ENCODE measurements at places on chromosomes 4 and X. TPM values are rescaled to one million over a fixed set of nuclear protein-coding genes. Genes with fewer than 3 reads are reported as not detected.

DNA sequence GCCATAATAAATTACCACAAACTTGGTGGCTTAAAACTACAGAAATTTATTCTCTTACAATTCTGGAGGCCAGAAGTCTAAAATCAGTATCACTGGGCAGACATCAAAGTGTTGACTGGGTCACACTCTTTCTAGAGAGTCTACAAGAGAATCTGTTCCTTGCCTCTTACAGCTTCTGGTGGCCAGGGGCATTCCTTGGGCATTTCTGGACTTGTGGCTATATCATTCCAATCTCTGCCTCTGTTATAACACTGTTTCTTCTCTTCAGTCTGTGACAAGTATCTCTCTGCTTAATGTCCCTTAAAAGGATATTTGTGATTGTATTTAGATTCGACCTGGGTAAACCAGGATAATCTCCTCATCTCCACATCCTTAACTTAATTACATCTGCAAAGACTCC lies 207.3 kb upstream of the DCAF8L1 start:
- H3K27me3 ChIP-seq = no peaks in the 10 kb centered on the region
- no peak for DNase-seq
- no peak overlapping the region for H3K4me3 ChIP-seq
- no peak overlapping the region for H3K27ac ChIP-seq
- no peaks in the 10 kb centered on the region for H3K36me3 ChIP-seq

- H3K27ac ChIP-seq = no peak overlapping the region
- no peak overlapping the region for H3K4me3 ChIP-seq
- H3K4me1 ChIP-seq = no peaks in the 10 kb centered on the region
Observed at GRCh38 chr4:124745985-124746801, 33.7 kb upstream of the ANKRD50 start.

DNA sequence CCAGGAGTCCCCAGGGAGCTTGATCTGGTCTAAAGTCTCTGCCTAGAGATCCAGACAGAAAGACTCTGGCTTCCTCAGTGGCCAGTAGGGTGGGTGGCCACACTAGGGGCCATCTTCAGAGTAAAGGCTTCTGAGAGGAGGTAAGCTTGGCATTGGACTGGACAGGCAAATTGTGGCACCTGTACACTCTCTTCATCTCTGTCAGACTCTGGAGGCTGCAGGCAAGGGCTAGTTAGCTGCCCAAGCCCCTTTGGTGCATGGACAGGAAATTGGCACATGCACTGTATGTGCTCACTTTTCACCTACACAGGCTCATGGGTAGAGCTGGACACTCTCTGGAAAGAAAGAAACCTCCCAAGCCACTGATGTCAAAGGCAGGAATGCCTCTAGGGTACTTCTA lies 142.8 kb downstream of the PJA1 start:
- H3K4me1 ChIP-seq = no peaks in the 10 kb centered on the region
- H3K27me3 ChIP-seq = no peaks in the 10 kb centered on the region
- no peak overlapping the region for H3K27ac ChIP-seq
- H3K36me3 ChIP-seq = no peaks in the 10 kb centered on the region

- no peak overlapping the region for H3K27ac ChIP-seq
- no peaks in the 10 kb centered on the region for H3K27me3 ChIP-seq
- DNase-seq = no peak
- no peaks in the 10 kb centered on the region for H3K36me3 ChIP-seq
- H3K4me3 ChIP-seq = no peak overlapping the region
Observed at GRCh38 chr4:181432335-181432734, 810.9 kb upstream of the TENM3 start.

- no peaks in the 10 kb centered on the region for H3K36me3 ChIP-seq
- no peak overlapping the region for H3K4me3 ChIP-seq
- H3K27ac ChIP-seq = no peak overlapping the region
- DNase-seq = no peak
Observed at GRCh38 chr4:145525291-145525740, 43.7 kb downstream of the SMAD1 start.

- no peak overlapping the region for H3K27ac ChIP-seq
- H3K27me3 ChIP-seq = peaks cover 6% of the 10 kb centered on the region
- DNase-seq = no peak
- H3K4me1 ChIP-seq = no peaks in the 10 kb centered on the region
- no peak overlapping the region for H3K4me3 ChIP-seq
Observed at GRCh38 chrX:129510331-129510730, 13.0 kb downstream of the SMARCA1 start.

DNA sequence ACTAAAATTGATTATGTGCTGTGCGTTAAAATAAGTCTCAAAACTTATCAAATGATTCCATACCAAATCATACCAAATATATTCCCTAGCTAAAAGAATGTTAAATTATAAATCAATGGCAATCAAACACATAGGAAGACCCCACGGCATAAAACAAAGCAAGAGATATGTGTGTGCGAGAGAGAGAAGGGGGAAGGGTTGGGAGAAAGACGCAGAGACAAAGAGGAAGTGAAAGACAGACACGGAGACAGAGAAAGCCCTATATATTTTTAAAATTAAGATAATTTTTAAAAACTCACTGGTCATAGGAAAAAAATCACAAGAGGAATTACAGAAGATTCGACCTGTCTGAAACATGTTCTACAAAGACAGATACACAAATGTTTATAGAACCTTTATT lies 371.4 kb downstream of the NLGN4X start:
- no peaks in the 10 kb centered on the region for H3K4me1 ChIP-seq
- H3K27me3 ChIP-seq = no peaks in the 10 kb centered on the region
- no peak overlapping the region for H3K27ac ChIP-seq
- H3K4me3 ChIP-seq = no peak overlapping the region

- H3K4me3 ChIP-seq = no peak overlapping the region
- H3K27ac ChIP-seq = no peak overlapping the region
- DNase-seq = no peak
- no peaks in the 10 kb centered on the region for H3K27me3 ChIP-seq
Observed at GRCh38 chrX:16022580-16023200, 100.7 kb upstream of the GRPR start.

DNA sequence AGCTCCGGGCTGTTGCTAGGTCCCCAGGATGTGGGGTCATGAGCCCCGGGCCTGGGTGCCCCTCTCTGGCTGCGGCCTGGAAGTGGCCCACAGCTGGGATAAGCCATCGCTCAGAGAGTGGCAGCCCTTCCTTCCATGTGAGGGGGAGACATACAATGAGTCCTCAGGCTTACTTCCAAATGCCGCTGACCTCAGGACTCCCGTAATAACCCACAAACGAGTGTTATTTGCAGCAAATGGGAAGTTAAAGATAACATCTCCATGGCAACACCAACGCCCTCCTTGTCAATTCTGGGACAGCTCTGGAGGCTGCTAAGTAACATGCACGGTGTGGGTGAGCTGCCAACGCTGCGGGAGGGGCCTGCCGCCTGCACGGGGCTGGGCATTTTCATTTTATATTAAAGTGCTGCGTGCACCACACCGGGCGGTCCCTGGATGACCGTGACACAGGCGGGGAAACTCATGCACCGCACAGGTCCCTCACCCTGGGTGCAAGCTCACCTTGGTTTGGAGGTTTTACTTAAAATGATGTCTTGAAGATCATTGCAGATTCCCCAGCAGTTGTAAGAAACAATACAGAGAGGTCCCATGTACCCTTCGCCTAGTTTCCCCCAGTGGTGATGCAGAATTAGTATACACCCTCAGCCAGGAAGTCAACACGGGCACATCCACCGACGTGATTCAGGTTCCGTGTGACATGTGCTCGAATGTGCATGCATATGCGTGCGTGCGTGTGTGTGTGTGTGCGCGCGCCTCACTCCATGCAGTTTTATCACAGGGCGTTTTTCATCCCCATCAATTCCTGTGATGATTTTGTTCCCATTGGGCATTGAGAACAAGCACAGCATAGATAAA lies 79.4 kb downstream of the ABLIM2 start:
- no peaks in the 10 kb centered on the region for H3K4me1 ChIP-seq
- no peak for DNase-seq
- no peak overlapping the region for H3K4me3 ChIP-seq
- no peaks in the 10 kb centered on the region for H3K36me3 ChIP-seq
- H3K27me3 ChIP-seq = no peaks in the 10 kb centered on the region
- no peak overlapping the region for H3K27ac ChIP-seq

DNA sequence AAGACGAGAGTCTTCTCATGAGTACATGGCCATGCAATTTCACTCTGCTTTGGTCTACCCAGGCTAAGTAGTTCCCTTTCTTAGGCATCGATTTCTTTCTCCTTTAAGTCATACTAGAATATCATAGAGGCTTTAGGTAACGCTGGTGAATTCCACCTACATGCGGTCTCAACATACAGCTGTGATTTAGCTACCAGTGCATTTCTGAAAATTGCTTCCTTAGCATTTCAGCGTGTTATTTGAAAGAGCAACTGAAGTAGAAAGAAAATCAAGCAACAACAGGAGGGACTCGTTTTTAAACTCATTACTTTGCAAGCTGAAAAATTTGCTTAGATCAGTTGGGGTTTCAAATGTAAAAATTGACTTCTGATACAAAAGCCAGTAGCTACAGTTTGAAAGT lies 48.1 kb upstream of the RASGEF1B start:
- peaks cover 3% of the 10 kb centered on the region for H3K4me1 ChIP-seq
- no peaks in the 10 kb centered on the region for H3K36me3 ChIP-seq
- no peak overlapping the region for H3K27ac ChIP-seq

GRCh38 chr4:153297116-153297515 lies 47.4 kb upstream of the MND1 start:
- peaks cover 4% of the 10 kb centered on the region for H3K36me3 ChIP-seq
- DNase-seq = no peak
- H3K4me1 ChIP-seq = no peaks in the 10 kb centered on the region
- no peak overlapping the region for H3K27ac ChIP-seq

- H3K36me3 ChIP-seq = no peaks in the 10 kb centered on the region
- H3K4me3 ChIP-seq = no peak overlapping the region
- no peak overlapping the region for H3K27ac ChIP-seq
- DNase-seq = no peak
- H3K27me3 ChIP-seq = no peaks in the 10 kb centered on the region
Observed at GRCh38 chr4:96993560-96993959, 1149.7 kb downstream of the STPG2 start.

DNA sequence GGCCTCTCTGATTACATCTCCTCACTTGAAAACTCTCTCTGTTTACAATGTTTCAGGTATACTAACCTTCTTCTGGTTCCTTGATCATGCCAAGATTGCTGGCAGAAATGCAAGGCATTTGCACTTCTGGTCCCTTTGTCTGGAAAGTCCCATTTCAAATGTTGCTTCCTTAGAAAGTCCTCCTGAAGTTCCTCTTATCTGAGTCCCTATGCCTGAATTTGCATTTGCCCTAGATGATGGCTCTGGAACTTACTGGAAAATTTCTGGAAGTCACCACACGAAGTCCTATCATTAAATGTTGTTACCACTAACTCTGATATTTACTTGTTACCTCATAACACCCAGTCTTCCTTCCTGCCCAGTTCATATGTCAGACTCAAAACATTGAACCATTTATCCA lies 176.4 kb downstream of the EFHC2 start:
- DNase-seq = no peak
- no peaks in the 10 kb centered on the region for H3K4me1 ChIP-seq
- no peak overlapping the region for H3K27ac ChIP-seq

DNA sequence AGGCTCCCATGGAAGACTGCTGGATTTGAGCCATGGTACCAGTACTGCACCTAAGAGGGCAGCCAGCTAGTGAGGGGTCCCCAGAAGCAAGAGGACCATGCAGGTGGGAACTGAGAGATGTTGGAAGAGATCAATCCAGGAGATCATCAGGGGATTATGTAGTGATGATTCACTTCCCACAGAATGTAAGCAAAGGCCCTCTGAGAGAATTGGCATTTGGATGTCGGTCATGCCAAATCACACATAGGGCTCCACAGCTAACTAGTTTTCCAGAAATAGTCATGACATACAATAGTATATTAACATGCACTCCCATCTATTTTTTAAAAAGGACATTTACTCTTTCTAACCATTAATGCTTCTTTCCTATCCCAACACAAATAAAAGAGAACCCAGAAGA lies 112.5 kb downstream of the RASGEF1B start:
- no peaks in the 10 kb centered on the region for H3K27me3 ChIP-seq
- H3K36me3 ChIP-seq = no peaks in the 10 kb centered on the region
- H3K27ac ChIP-seq = no peak overlapping the region
- H3K4me3 ChIP-seq = no peak overlapping the region
- no peak for DNase-seq
- H3K4me1 ChIP-seq = no peaks in the 10 kb centered on the region

GRCh38 chrX:44747969-44748368 lies 95.9 kb upstream of the DUSP21 start:
- no peak overlapping the region for H3K4me3 ChIP-seq
- no peak for DNase-seq
- H3K36me3 ChIP-seq = no peaks in the 10 kb centered on the region
- H3K27me3 ChIP-seq = no peaks in the 10 kb centered on the region
- H3K4me1 ChIP-seq = peaks cover 2% of the 10 kb centered on the region
- no peak overlapping the region for H3K27ac ChIP-seq

GRCh38 chr4:16250661-16251365 lies 24.5 kb upstream of the TAPT1 start:
- H3K27me3 ChIP-seq = no peaks in the 10 kb centered on the region
- no peak overlapping the region for H3K4me3 ChIP-seq
- H3K36me3 ChIP-seq = peaks cover 3% of the 10 kb centered on the region
- no peak for DNase-seq
- no peaks in the 10 kb centered on the region for H3K4me1 ChIP-seq
- no peak overlapping the region for H3K27ac ChIP-seq

DNA sequence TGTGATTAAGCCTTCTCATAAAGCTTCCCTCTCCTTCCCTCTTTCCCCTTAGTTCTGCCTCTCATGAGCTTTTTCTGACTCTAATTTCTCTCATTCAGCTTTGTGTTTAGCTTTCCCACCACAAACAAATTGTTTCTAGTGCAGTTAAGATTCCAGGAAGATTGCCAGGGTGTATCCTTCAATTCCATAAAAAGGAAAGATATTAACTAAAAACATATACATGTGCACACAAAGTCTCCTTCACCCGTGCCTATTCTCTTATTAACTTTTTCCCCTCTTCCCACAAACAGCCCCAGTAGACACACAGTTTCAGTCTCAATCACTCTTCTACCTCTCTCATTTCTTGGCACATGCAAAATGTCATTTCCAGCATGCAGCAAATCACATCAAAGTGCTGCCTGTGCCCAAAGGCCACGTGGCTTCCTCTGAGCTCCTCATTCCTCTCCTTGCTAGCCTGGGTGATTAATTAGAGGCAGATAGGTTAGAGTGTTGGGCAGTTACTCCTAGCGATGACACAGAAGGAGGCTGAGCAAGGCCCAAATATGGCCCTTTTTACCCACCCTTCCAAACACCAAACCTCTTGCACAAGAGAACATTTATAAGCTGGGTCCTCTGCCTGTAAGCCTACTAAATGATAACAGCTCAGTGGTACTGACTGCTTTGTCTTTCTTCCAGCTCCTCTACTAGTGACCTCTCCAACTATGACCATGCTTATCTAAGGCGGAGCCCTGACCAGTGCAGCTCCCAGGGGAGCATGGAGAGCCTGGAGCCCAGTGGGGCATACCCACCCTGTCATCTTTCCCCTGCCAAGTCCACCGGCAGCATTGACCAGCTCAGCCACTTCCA lies 159.6 kb downstream of the SOWAHB start:
- H3K27me3 ChIP-seq = no peaks in the 10 kb centered on the region
- no peak for DNase-seq
- H3K27ac ChIP-seq = no peak overlapping the region
- H3K36me3 ChIP-seq = no peaks in the 10 kb centered on the region
- H3K4me1 ChIP-seq = no peaks in the 10 kb centered on the region

Gene GABRA4
- not detected for total RNA-seq

Gene CLGN
- 0.38 TPM for total RNA-seq

Gene CABS1
- total RNA-seq = not detected

Gene INTS6L
- 29.9 TPM for total RNA-seq

Gene CD38
- total RNA-seq = 5.0 TPM

Gene ANXA3
- total RNA-seq = 0.35 TPM

Data from T-cell (primary cell).